Kidney epithelial cell (primary cell): ENCODE measurements at places on chromosomes 11 and 22.

GRCh38 chr11:78789375-78789774, 214.7 kb upstream of the NARS2 start:
- DNase-seq, result no peak

DNA sequence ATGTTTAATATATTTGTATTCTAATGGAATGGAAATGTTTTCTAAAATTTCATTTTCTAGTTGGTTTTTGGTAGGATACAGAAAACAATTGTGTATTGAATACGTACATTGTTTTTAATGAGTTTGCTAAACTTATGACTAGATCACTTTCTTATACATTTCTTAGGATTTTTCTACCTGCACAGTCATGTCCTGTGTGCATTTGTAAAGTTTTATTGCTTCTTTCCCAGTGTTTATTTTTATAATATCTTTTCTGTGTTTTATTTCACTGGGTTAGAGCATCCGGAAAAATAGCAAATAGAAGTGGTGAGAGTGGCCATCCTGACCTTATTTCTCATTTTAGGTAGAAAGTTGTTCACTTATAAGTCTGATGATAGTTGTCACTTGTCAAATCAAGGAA, 103.6 kb downstream of the TMEM135 start:
- DNase-seq, result no peak

GRCh38 chr11:59954219-59954847, 9.5 kb upstream of the OOSP4A start:
- no peak for DNase-seq

GRCh38 chr11:3189886-3190583, 24.9 kb upstream of the OSBPL5 start:
- no peak for DNase-seq

DNA sequence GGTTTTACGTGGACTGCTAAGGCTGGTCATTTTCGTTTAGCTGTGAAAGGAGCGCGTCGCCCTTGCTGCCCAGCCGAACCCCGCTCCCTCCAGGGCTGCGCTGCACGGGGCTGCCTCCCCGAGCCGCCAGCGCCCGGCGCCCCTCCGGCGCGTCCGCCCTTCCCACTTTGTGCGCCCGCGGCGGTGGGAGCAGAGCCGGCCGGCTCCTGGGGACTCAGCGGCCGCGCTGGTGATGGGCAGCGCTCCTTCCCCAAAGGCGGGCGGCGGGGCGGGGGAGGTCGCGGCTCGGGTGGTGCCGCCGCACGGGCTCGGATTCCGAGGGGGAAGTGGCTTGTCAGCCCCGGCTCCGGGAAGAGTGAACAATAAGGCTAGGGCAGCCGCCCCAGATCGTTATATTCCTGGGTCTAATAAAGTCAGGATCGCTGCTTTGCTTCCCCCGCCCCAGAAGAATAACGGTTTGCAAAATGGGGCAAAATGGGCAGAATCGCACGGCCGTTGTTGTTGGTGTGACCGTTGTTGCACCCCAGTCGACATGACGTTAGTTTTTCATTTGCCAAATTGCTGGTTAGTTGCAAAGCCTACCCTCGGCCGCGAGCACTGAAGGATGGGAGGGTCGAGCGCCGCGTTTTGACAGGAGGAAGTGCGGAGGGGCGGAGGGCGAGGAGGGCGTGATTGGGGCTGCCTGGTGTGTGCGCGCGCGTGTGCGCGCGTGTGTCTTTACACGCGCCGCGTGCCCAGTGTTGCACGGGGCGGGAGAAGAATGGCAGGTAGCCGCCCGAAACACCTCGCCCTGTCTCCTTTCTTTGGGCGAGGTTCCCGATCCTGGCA, 745 bp downstream of the NCAM1 start:
- DNase-seq, result no peak
